ENCODE measurements at places on chromosomes 1 and 21. TPM values are rescaled to one million over a fixed set of nuclear protein-coding genes. Genes with fewer than 3 reads are reported as not detected.

- no peak for DNase-seq
Observed at GRCh38 chr1:53402891-53403655, 56.1 kb upstream of the DMRTB1 start.

DNA sequence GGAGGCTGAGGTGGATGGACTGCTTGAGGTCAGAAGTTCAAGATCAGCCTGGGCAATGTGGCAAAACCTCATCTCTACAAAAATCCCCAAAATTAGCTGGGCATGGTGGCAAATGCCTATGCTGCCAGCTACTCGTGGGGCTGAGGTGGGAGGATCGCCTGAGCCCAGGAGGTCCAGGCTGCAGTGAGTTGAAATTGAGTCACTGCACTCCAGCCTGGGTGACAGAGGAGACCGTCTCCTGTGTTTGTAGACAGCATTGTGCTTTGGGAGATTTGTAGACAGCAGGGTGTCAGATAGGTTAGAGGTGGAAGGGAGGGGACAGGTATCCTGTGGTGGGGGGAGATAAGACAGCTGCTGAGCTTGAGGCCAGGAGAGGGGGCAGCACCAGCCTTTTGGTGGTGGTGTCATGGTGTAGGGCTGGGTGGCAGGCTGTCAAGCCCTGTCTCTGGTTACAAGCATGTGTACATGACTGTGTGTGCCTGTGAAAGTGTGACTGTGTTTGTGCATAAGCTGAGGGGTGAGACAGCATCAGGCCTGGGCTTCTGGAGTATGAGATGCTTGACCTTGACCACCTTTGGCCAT, 15.2 kb downstream of the PPFIA4 start:
- no peak for DNase-seq

CHD1L gene
- total RNA-seq, result 40.0 TPM

LIN9 gene
- 4.5 TPM for total RNA-seq

GRCh38 chr21:43703035-43703880, 15.7 kb upstream of the PDXK start:
- DNase-seq, result peak; percentile 77

MASP2 gene
- not detected for total RNA-seq

DNA sequence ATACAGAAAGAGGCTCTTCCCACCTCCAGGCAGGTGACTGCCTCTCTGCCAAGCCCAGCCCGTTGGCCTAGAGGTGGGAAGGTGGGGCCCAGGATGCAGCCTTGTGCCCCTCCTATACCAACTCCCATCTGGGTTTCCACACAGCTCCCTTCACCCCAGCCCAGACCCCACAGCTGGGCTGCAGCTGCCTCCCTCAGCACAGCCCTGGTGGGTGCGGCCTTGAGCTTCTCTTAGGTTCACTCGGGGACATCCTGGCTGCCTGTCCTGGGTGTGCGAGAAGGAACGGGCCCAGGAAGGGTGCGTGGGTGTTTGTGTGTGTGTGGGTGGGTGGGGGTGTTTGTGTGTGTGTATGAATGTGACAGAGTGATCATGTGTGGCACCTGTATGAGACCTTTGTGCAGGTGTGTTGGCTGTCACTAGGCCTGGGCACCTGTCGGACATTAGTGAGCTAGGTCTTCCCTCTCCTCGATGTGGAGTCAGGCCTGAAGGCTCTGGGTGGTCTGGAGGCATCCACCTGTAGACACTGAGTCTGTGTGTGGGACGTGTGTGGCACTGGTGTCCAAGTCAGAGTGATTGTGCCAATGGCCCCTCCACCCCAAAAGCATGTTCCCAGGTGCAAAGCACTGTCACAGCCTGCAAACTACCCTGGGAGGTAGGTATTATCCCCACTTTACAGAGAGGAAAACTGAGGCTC, 30.7 kb downstream of the FOXO6 start:
- DNase-seq, result no peak

IFI44L gene
- total RNA-seq, result 1.8 TPM

CD5L gene
- 0.22 TPM for total RNA-seq

DNA sequence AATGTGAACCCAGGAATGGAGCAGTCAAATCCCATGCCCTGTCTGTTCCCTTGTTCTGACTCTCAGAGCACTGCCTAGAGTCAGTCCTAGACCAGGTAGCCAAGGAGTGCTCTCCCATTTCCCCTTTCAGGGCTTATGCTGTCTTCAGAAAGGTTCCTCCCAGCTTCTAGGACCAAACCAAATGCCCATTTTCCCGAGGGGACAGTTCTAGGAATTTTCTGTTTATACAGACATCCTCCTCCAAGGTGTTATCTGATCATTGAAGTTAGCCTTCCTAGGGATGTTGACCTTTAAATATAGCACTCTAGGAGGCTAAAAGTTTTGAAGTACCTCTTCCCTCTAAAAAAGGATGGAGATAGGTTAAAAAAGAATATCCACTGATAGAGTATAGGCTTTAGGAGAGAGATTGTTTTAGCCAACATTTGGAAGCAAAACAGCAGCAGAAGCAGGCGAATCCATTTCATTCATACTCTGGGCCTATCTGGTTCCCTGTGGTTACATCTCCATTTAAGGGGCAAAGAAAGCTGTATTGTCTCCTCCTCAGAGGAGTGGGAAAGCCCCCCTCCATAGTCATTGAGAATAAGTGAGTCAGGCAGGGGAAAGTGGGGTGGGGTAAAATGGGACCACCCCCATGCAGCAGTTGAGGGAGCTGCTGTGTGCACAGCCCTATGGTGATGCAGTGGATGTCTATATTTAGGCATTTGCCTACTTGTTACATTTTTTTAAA, 126.5 kb downstream of the SPATA46 start:
- DNase-seq, result no peak

GRCh38 chr1:34713443-34713842, 41.4 kb upstream of the GJB5 start:
- no peak for DNase-seq

DNA sequence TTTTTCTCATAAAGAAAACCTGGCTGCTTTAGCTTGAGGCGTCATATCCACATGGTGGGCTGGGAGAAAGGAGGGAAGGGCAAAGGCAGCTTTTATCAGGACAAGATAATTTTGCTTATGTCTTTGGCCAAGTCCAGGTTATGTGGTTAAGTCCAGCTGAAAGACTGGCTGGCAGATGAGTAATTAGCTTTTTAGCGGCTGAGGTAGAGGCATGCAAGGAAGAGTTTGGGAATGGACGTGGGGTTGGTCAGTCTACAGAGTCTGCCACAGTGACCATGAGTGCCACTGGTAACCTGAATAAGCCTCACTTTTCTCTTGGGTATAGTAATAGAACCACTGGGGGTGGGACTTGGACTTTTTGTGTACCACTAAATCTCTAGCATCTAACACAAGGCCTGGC, 39.8 kb downstream of the NEK7 start:
- no peak for DNase-seq

PLPP3 gene
- total RNA-seq, result 42.3 TPM

LENEP gene
- not detected for total RNA-seq
